AG09309 (cell line): ENCODE measurements at places on chromosomes 1 and 21.

DNA sequence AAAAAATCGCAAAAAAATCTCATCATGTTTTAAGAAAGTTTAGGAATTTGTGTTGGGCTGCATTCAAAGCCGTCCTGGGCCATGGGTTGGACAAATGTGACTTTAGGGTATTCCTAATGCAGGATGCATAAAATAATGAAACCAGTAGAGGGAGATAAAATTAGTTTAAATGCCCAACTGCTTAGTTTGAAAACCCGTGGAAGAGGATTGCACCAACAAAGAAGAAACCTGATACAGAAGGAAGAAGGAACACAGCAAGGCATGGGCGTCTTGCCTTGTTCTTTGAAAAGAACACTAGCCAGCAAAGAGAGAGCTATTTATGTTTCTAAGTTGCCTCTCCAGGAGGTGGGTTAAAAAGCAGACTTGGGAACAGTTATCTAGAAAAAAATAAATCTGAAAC is 37.9 kb downstream of the WDR3 start:
- peak; percentile 14 for DNase-seq

DNA sequence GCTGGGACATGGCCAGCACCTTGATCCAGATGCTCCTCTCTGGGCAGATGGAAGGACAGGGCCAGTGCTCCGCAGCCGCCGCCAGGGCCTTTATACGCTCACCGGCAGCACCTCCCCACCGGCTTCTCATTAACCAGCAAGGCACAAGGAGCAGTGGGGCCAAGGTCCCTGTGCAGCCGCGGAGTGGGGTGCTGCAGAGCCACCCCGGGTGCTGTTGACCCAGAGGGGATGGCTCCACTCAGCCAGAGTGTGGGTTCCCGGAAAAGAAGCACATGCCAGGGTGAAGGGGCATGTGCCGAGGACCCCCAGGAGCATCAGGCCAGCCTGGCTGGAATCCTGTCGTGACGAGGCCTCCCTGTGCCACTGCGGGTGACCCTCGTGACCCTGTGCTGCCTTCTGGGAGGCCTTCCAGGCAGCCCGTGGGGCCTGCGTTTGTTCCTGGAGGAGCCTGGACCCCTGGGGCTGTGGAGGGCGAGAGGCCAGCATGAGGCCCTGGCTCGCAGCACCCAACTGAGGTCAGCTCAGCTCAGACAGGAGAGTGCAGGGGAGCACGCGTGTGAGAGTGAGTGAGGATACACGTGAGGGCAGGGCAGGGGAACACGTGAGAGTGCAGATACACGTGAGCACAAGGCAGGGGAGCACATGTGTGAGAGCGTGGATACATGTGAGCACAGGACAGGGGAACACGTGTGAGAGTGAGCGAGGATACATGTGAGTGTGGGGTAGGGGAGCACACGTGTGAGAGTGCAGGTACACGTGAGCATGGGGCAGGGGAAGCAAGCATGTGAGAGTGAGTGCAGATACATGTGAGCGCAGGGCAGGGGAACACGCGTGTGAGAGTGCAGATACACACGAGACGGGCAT is at the start of gene FTCD:
TSS of gene FTCD (minus strand) at position 66 of the 864 bp plus-strand sequence. CDS start at position 10, 56 bp downstream.
- no peak for DNase-seq

DNA sequence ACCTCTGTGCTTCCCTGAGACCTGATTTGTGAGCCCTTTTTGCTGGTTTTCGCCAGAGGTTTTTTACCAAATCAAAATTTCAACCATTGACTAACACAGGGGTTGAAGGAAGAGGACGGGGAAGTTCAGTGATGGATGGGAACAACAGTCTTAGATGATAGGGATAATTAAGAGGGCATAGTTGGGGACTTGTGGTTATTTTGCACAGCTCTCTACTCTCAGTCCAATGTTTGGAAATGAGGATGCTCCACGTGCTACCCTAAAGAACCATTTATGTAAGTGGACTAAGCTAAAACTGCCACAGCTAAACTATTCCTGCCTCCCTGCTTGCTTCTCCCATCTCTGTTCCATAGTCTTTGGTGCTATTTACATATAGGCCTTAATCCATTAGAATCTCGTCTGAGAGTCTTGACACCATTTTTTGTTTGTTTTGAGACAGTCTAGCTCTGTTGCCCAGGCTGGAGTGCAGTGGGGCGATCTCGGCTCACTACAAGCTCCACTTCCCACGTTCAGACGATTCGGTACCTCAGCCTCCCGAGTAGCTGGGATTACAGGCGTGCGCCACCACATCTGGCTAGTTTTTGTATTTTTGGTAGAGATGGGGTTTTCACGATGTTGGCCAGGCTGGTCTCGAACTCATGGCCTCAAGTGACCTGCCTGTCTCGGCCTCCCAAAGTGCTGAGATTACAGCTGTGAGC is 684 bp upstream of the MCL1 start:
- DNase-seq = no peak

GRCh38 chr1:53294567-53294966 is 33.3 kb downstream of the LRP8 start:
- no peak for DNase-seq

DNA sequence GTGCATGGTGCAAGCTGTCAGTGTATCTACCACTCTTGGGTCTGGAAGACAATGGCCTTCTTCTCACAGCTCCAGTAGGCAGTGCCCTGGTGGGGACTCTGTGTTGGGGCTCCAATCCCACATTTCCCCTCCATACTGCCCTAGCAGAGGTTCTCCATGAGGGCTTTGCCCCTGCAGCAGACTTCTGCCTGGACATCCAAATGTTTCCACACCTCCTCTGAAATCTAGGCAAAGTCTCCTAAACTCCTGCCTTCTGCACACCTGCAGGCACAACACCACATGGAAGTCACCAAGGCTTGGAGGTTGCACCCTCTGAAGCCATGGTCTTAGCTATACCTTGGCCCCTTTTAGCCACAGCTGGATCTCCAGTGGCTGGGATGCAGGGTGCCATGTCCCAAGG is 31.8 kb upstream of the CITED4 start:
- no peak for DNase-seq

DNA sequence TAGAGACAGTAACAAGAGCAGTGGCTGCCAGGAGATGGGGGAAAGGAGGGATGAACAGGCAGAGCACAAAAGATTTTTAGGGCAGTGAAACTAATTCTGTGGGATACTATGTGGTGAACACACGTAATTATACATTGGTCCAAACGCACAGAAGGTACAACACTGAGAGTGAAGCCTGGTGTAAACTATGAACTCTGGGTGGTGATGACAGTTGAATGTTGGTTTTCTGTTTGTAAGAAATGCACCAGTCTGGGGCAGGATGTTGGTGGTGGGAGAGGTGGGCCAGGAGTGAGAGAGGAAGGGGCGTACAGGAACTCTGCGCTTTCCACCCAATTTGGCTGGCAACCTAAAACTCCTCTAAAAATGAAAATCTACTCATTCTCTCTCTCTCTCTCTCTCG is 50.2 kb upstream of the TIAM1 start:
- no peak for DNase-seq

DNA sequence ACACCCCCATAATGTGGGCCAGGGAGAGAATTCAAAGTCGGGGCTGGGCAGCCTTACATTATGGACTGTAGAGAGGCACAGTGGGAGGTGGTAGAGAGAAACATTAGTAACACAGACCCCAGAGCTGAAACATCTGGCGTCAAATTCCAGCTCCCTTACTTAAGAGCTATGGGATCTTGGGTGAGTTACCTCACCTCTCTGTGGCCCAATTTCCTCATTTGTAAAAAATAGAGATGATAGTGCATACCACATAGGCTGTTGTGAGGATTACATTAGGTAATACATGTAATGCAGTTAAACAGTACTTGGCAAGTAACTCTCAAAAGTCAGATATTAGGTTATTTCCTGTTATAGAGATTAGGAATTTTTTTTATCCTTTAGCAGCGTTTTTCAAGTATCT is 160.5 kb upstream of the KIAA0040 start:
- DNase-seq = no peak

- peak; percentile 16 for DNase-seq
Measured at GRCh38 chr1:107110326-107110725, 30.5 kb upstream of the NTNG1 start.

GRCh38 chr1:31259746-31260145 is 20.1 kb upstream of the NKAIN1 start:
- no peak for DNase-seq

DNA sequence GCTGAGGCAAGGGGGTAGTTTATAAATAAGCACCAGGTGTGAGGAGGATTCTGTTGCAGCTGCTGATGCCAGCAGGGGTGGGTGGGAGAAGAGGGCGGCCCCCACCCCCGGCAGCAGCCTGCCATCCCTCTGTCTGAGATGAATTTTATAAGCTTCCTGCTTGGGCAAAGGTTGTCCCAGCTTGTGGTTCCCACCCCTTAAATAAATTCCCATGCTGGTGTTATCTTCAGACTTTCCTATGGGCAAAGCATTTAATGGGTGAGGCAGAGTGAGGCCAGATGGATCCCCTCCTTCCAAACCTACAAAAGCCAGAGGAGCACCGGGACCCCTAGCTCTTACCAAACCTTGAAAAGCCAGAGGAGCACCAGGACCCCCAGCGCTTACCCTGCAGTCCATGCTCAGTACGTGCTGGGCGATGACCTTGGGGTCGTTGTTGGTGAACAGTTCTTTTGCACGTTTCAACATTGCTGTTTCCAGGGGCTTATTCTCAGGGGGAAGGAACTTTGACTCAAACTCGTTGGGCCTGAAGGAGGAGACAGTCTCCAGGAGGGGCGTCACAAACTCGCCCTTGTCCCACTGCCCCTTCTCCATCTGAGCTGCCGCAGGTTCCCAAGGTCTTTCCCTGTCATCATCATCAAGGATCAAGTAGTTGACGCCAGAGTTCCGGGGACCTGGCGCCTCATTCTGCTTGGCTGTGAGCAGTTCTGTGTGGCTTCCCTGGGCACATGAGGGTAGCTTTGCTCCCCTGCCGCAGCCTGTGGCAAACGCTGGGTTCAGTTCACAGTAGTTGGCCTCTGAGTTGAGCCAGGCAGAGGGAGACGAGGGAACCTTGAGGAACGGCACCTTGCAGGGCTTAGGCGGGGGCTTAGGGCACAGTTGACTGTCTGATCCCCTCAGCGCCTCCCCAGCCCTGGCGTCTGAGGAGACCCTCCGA is 99.5 kb downstream of the BCAR3 start:
- no peak for DNase-seq

GRCh38 chr1:221939607-221940006 is 197.7 kb upstream of the DUSP10 start:
- no peak for DNase-seq

DNA sequence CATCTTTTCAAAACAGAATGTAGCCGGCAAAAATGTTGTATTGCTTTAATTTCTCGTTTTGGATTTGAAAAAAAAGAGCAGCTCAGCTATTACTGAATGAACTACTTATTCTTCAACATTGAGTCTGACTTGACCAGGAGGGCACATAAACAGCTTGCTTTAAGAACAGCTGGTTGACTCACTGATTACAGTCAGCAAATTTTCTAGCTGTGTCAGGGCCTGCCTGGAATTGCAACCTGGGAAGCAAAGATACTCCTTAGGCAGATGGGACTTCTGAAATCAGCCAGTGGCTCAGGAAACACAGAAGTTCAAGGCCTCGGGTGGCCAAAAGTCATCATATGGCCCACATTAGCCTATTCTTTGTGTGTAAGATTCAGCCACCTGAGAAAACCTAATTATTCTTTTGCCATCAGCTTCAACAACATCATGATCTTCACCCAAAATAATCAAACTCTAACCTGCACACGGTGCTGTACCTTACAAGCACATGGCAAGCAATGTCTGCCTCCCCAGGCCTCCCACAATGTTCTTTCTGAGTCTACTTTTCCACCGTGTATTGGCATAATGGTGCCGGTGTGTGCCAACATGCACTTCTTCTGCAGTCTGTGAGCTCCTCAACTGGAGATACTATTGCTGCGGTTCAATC is 307.2 kb downstream of the HHIPL2 start:
- peak; percentile 40 for DNase-seq

- no peak for DNase-seq
Measured at GRCh38 chr1:67889466-67889865, 56.2 kb upstream of the GNG12 start.

GRCh38 chr1:169236143-169236542 is 129.7 kb downstream of the ATP1B1 start:
- DNase-seq = no peak

GRCh38 chr1:233523047-233523446 is 90.9 kb upstream of the KCNK1 start:
- DNase-seq = no peak

DNA sequence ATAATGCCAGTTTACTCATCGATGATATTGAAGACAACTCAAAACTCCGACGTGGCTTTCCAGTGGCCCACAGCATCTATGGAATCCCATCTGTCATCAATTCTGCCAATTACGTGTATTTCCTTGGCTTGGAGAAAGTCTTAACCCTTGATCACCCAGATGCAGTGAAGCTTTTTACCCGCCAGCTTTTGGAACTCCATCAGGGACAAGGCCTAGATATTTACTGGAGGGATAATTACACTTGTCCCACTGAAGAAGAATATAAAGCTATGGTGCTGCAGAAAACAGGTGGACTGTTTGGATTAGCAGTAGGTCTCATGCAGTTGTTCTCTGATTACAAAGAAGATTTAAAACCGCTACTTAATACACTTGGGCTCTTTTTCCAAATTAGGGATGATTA is 13.7 kb downstream of the GGPS1 start:
- DNase-seq = no peak

GRCh38 chr21:36208326-36209013 is 51.8 kb downstream of the DOP1B start:
- DNase-seq = no peak

GRCh38 chr1:32357614-32358013 is 4.7 kb downstream of the FAM229A start:
- DNase-seq = no peak

- DNase-seq = no peak
Measured at GRCh38 chr1:89767618-89768017, 53.2 kb upstream of the LRRC8D start.

- DNase-seq = no peak
Measured at GRCh38 chr1:183567584-183567983, 22.7 kb downstream of the NCF2 start.

DNA sequence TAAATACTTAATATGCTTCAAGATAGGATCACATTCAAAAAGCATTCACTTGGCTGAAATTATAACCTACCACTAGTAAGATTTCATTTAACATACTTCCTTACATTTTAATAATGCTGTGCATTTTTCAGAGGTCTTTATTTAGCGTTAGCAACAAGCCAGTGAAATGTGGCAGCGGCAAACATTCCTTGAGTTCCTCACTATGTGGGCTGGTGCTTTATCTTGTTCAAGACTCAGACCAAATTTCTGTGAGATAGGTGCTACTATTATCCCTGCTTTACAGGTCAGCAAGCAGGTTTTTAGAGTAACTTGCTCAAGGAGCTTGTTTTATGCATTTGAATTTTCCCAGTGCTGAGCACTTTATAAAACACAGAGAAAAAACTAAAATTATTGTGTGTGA is 132.7 kb downstream of the PLPPR4 start:
- DNase-seq = no peak

GRCh38 chr1:178232949-178233348 is 139.0 kb downstream of the RASAL2 start:
- peak; percentile 76 for DNase-seq

- DNase-seq = no peak
Measured at GRCh38 chr1:214402613-214403083, 121.7 kb downstream of the SMYD2 start.

GRCh38 chr1:100152271-100152670 is 19.3 kb downstream of the TRMT13 start:
- no peak for DNase-seq
